Neural progenitor cell (in vitro differentiated cells): ENCODE measurements at places on chromosomes 13 and 19.

GRCh38 chr13:61696676-61697075 is 281.0 kb upstream of the PCDH20 start:
- no peak for DNase-seq

DNA sequence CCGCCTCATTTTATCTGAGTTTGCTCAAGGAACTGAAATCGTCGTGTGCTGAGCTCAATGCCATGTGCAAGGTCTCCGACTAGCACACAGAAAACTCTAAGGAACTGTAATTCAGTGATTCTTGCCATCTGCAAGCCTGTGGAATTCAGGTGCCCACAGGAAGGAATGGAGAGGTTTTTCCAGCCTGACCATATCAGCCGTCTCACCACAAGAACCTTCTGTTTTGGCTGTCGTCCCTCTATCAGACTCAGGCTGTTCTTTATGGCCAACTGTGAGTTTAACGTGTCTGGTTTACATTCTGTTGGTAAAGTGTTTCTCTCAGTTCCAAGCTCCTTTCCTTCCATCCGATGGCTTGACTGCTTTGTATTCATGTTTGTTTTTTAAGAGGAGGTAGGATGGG is 293.5 kb downstream of the SPRY2 start:
- no peak for DNase-seq

- DNase-seq: no peak
Observed at GRCh38 chr13:26837102-26837501, 76.5 kb upstream of the GPR12 start.

- no peak for DNase-seq
Observed at GRCh38 chr19:57273014-57273413, 7.3 kb upstream of the ZNF460 start.

GRCh38 chr13:76489274-76489673 is 396.9 kb downstream of the KCTD12 start:
- peak; percentile 8 for DNase-seq

- DNase-seq: peak; percentile 83
Observed at GRCh38 chr19:35975608-35976214, 19.3 kb upstream of the SDHAF1 start.
